ENCODE measurements at places on chromosomes 7 and 10. TPM values are rescaled to one million over a fixed set of nuclear protein-coding genes. Genes with fewer than 3 reads are reported as not detected.

The JAKMIP3 gene
- polyA plus RNA-seq = 0.19 TPM

The DNAJC12 gene
- polyA plus RNA-seq = 1.3 TPM

The PGAM2 gene
- 4.2 TPM for polyA plus RNA-seq

The RSPH10B gene
- polyA plus RNA-seq = not detected

The GNGT1 gene
- polyA plus RNA-seq = not detected

The BAMBI gene
- 1.5 TPM for polyA plus RNA-seq

The GIMAP8 gene
- 2.8 TPM for polyA plus RNA-seq

The SPDYE6 gene
- not detected for polyA plus RNA-seq

The SLC13A4 gene
- polyA plus RNA-seq = 1.7 TPM

The PRLHR gene
- polyA plus RNA-seq = not detected

The SH2B2 gene
- 2.6 TPM for polyA plus RNA-seq

The SPOCK2 gene
- 1.1 TPM for polyA plus RNA-seq

The CYP26A1 gene
- polyA plus RNA-seq = not detected

The LOXL4 gene
- polyA plus RNA-seq = 1.4 TPM

The OTUD1 gene
- 27.6 TPM for polyA plus RNA-seq

The ALDH18A1 gene
- 11.3 TPM for polyA plus RNA-seq

The NUTM2A gene
- polyA plus RNA-seq = 1.3 TPM

The NCF1 gene
- 3.2 TPM for polyA plus RNA-seq

The OPN4 gene
- polyA plus RNA-seq = not detected

The MYO1G gene
- polyA plus RNA-seq = 2.0 TPM
